ENCODE measurements at places on chromosomes 4 and X. TPM values are rescaled to one million over a fixed set of nuclear protein-coding genes. Genes with fewer than 3 reads are reported as not detected.

- no peak for DNase-seq
These were observed 66.8 kb downstream of the CORIN start for GRCh38 chr4:47771020-47771419.

DNA sequence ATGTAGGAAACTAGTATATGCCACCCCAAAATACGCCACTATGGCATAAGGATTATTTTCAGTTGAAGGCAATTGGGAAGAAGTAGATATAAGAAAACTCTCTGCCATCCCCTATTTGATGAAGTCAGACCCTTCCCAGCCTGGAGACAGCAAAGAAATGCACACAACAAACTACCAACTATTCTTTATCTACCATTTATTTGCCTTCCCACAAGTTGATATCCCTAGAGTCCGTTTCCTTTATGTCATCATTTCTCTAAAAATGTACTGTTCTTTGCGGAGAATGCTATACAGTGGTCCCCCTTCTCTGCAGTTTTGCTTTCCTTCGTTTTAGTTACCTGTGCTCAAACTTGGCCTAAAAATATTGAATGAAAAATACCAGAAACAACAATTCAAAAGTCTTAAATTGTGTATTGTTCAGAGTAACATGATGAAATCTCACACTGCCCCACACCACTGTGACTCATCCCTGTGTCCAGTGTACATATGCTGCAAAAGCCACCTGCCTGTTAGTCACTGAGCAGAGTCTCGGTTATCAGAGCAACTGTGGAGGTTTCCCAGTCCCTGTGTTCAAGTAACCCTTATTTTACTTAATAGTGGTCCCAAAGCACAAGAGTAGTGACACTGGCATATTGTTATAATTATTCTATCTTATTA, 152.3 kb downstream of the WDFY3 start:
- no peak for DNase-seq

Gene RTL3
- not detected for total RNA-seq

Gene LRP2BP
- 1.9 TPM for total RNA-seq

Data from CD4-positive, alpha-beta memory T cell (primary cell).